ENCODE measurements at places on chromosomes 4 and X.

- DNase-seq: no peak
These were observed 170.0 kb downstream of the ADRA2C start for GRCh38 chr4:3936184-3936583.

DNA sequence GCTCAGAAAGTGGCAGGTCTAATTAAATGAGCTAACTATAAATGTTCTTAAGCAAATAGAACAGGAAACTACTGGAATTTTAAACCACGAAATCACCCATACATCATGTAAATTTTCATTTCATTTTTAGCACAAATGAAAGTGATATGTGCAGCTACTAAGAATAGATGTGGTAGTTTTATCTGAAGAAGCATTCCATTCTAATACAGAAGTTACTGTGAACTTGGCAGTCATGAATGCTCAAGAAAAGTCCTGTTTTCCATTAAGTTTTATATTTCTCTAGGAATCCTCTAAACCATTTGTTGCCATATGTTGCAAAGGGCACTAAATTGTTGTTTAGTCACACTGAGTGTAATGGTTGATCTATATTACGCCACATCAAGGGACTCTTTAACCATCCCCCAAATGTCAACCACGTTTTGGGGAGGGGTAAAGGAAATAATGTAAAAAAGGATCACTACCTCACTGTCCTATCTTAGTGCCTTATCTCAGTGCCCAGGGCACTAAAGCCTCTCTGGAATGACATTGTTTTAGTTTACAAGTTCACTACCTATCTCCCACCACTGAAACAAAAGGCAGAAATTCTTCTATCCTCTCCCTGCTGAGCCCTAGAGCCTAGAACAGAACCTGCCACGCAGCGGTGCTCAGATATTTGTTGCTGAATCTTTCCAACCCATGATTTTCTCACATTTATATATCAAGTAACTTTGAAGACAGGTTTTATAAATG lies 118.0 kb downstream of the SHISA3 start:
- DNase-seq: no peak

- DNase-seq: no peak
These were observed 47.8 kb downstream of the NIPAL1 start for GRCh38 chr4:48064349-48064748.

DNA sequence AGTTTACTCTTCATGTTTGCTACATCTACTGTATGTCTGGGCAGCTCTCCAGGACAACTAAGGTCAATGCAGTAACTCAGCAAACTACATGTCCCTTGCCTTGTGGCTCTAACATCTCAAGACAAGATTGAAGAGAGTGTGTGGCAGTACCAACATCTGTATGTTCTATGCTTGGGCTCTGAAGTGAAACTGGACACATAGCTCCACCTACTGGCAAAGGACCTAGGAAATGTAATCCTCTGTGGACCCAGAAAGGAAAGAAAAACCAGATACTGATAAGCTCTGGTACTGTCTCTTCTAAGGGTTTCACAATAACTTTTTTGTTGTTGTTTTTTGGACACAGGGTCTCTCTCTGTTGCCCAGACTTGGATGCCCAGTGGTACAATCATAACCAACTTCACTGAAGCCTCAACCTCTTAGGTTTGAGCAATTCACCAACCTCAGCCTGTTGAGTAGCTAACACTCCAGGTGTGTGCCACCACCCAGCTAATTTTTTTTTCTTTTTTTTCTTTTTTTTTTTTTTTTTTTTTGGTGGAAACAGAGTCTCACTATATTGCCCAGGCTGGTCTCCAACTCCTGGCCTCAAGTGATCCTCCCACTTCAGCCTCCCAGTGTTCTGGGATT lies 64.1 kb downstream of the QDPR start:
- peak; percentile 62 for DNase-seq

DNA sequence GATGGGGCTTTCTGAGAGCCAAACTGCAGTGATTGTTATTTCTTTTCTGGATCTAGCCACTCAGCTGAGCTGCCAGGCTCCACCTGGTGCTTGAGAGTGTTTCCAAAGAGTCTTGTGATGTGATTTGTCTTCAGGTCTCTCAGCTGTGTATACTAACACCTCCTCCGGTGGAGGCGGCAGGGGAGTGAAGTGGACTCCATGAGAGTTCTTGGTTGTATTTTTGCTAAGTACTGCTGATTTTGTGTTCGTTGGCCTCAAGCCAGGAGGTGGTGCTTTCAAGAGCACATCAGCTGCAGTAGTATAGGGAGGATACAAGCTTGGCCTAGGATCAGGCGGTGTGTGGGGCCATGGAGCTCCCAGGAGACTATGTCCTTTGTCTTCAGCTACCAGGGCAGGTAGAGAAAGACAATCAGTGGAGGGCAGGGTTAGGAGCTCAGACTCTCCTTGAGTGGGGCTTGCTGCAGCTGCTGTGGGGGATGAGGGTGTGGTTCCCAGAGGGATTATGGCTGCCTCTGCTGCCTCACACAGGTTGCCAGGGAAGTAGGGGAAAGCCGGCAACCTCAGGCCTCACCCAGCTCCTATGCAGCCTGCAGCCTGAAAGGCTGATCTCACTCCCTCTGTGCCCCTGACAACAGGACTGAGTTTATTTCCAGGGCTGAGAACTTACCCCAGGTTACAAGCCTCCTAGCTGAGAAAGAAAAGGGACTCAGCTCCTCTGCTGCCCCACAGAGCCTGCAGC lies 62.4 kb downstream of the NPFFR2 start:
- DNase-seq: no peak

- no peak for DNase-seq
These were observed 1.2 kb upstream of the ELF4 start for GRCh38 chrX:130111220-130112154.

DNA sequence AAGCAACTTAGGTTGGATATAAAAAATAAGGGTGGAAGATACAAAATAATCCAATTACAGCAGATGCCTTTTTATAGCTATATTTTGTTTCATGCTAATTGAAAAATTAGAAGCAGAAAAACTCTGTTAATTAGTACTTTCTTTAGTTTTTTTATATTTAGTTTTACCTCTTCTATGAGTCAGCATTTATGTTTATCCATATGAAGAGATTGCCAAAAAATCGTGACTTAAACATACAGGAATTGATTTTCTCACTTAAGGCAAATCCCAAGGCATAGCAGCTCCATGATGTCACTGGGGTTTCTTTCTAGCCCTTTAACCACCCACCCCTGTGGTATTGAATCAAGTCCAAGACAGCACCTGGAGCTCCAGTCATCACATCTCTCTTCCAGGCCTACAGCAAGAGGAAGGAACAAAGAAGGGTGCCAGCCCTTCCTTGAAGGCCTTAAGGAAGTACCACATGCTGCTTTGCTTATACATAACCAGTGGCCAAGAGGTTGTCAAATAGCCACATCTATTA lies 365.8 kb upstream of the TENM3 start:
- no peak for DNase-seq
